NCI-H524 (cell line): ENCODE measurements at places on chromosomes 12 and 14.

GRCh38 chr14:98623788-98624415 is 648.1 kb downstream of the BCL11B start:
- DNase-seq, result no peak

GRCh38 chr14:81509321-81509720 is 24.3 kb downstream of the SEL1L start:
- no peak for DNase-seq

DNA sequence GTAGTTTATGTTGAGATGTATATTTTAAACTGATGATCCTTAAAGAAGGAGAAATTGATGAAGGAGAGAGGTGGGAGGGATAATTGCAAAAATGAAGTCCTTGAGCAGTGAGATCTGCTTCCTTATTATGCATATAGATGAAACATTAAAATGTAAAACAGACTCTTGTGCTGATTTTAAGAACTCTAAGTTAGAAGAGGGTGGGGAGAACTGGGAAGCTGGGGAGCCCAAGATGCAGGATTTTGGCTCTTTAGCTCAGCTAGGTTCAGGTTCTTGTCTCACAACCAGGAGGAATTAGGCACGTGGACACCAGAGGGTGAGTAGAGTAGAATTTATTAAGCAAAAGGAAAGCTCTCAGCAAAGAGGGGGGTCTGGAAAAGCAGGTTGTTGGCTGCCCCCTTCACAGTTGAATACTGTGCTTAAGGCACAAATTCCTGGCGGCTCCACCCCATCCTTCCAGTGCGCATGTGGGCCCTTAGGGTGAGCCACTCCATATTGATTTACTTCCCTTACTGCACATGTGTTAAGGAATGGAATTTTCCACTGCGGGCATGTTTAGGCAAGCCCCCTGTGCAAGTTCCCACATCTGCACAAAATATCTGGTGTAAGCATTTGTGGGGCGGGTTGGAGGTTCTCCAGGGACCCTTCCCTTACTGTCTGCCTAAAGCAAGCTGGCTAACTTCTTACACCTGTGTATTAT is 141.9 kb downstream of the BICD1 start:
- no peak for DNase-seq

- no peak for DNase-seq
These were observed 357.7 kb downstream of the BCAT1 start for GRCh38 chr12:24591079-24591626.

DNA sequence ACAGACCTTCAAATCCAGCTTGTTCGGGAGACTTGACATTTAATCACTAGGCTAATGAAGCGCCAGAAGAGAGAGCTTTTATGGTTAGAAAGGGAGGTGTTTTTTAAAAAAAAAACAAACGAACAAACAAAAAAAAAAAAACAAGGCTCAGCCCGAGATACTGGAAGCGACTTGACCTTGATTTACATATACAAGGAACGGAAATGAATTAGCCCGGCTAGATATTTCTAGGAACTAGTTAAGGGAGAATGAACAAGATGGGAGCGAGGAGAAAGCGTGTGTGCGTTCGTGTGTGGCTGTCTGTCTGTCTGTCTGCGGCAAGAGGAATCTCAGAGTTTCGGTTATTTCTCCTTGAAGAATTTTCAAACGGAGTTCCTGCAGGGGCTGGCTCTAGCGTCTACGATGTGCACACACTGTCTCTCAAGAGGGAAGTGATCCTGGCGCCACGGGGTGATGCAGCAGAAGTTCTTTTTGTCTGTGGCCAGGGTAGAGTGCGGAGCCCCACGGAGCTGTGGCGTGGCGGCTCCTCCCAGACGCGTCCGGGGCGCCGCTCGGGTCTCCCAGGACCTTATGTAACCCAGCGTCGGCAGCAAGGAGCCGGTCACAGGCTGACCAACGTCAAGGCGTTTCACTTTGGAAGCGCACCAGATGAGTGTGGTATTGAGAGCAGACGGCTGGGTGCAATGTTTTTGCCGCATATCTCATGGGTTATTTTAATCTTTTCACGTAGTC is 18.8 kb downstream of the SOCS2 start:
- DNase-seq, result peak; percentile 14

- no peak for DNase-seq
These were observed 2.0 kb upstream of the P3H3 start for GRCh38 chr12:6826125-6826733.

GRCh38 chr14:102096569-102097188 is 9.8 kb upstream of the HSP90AA1 start:
- peak; percentile 90 for DNase-seq

- DNase-seq, result no peak
These were observed 16.2 kb downstream of the ADIPOR2 start for GRCh38 chr12:1707051-1707450.

- DNase-seq, result no peak
These were observed 97.8 kb downstream of the ETNK1 start for GRCh38 chr12:22722779-22723178.

DNA sequence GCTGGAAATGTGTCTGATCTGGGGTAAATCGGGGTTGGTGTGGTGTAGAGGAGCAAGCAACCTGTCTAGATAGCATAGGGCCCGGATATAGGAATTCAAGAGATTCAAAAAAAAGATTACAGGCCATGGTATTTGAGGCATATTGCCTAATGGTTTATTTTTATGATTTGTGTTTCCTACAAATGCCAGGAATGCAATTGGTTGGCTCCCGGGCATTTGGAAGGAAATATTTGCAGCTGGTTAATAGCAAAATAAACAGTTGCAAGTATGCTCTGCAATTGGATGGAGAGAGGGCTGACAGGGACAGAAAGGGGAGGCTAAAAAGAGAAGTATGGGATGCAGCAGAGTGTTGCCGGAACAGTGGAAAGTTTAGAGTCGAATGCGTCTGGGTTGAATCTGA is 315.6 kb upstream of the ATP2B1 start:
- no peak for DNase-seq

GRCh38 chr14:24146978-24147760 is at the start of gene RNF31:
Gene RNF31, plus strand, starts transcription at chr14:24147498. Its CDS starts 201 bp downstream, at chr14:24147699.
- peak; percentile 100 for DNase-seq

- DNase-seq, result no peak
These were observed 169.4 kb downstream of the FOXN3 start for GRCh38 chr14:89247457-89248122.

- no peak for DNase-seq
These were observed 32.0 kb upstream of the SPPL3 start for GRCh38 chr12:120936197-120936596.

DNA sequence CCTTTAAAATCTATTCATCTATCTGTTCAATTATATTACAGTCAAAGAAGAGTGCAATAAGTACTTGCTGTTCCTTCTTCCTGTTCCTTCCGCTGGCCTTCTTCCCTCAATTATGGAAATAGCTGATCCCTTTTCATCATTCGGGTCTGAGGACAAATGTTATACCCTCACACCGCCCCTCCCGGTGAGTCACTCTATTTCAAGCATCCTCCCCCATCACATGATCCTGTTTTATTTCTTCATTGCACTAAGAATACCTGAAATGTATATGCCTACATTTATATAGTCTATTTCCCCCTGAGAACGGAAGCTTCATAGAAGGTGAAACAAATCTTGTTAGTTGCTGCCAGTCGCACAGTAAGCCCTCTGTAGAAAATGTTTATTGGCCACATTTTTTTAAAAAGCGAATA is 2.5 kb downstream of the SLC38A1 start:
- peak; percentile 64 for DNase-seq

GRCh38 chr12:116528498-116528897 is 30.7 kb upstream of the MAP1LC3B2 start:
- DNase-seq, result no peak

DNA sequence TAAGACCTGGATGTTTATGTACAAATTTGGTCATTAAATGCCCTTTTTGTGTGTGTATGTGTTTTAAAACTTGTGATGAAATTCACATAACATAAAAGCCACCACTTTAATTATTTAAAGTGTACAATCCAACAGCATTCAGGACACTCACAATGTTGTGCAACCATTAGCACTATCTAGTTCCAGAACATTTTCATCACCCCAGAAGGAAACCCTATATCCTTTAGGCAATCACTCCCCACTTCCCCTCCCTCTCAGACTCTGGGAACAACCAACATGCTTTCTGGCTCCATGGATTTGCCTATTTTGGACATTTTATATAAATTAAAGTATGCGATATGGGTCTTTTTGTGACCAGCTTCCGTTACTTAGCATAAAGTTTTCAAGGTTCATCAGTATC is 124.6 kb downstream of the TTC7B start:
- DNase-seq, result no peak

GRCh38 chr14:104549536-104550339 is 29.8 kb upstream of the C14orf180 start:
- no peak for DNase-seq

GRCh38 chr12:25932971-25933370 is 25.5 kb upstream of the RASSF8 start:
- DNase-seq, result peak; percentile 18

GRCh38 chr12:104494793-104495158 is 38.0 kb downstream of the CHST11 start:
- no peak for DNase-seq

- DNase-seq, result no peak
These were observed 8.6 kb upstream of the CD27 start for GRCh38 chr12:6435961-6436715.

- no peak for DNase-seq
These were observed 703 bp downstream of the HIGD1C start for GRCh38 chr12:50953047-50953446.

DNA sequence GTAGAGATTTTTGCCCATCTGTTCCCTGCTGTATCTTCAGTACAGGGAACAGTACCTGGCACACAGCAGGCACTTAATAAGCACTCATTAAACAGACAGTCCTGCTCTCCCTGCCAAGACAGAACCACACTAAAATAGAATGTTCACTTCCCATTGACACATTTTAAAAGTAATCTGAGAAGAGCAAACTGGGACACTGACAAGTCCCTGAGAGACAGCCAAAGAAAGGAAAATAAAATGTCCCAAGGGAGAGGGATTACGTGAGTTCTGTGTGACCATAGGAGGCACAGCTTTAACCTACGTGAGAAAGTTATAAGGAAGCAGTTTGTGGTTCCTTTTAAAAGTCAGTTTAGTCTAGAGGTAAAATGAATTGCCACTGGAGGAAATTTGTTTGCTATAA is 43.9 kb upstream of the SYCP3 start:
- no peak for DNase-seq

GRCh38 chr12:1013618-1014489 is 22.8 kb downstream of the ERC1 start:
- no peak for DNase-seq

- DNase-seq, result no peak
These were observed 3.4 kb downstream of the CHST11 start for GRCh38 chr12:104460041-104460719.

DNA sequence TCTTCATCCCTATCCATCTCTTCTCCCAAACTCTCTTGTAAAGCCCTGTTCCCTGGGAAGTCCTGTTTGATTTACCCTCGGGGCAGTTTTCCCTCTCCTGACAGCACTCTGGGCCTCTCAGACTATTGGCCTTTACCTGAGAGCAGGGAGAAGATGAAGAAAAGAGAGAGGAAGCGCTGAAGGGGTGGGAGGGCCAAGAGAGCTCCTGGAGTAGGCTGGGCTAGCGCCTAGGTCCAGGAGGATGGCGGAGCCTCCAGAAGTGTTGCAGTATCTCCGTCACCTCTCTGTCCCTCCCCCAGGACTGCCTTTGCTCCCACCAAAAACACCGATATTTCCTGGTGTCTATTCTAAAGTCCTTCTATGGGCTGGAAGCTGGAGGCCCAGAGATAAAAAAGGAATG is 5.7 kb upstream of the IGFBP6 start:
- no peak for DNase-seq

- DNase-seq, result no peak
These were observed 619.9 kb downstream of the AACS start for GRCh38 chr12:125684968-125685790.

DNA sequence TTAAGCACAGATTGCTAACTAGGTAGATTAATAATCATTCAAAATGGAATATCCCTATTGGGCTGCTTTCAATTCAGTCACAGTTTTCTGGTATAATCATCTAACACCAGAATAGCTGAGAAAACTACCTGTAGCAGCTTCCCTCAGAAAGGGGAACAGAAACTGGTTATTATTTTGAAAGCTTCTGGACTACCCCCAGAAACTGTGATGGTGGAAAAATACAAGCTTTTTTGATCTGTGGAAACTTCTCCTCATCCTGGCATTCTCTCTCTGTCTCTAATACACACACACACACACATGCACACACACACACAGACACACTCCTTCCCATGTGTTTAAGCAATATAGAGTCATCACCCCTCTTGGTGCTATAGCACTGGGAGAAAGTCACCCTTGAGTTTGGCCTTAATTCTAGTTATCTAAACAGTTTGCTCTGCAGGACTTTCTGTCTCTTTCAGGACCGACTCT is 251.5 kb upstream of the LMO3 start:
- no peak for DNase-seq

- no peak for DNase-seq
These were observed 461.4 kb upstream of the SYT1 start for GRCh38 chr12:78403136-78403535.

GRCh38 chr12:96242597-96242996 is 48.4 kb downstream of the ELK3 start:
- DNase-seq, result no peak

GRCh38 chr12:62793256-62794217 is 141.4 kb downstream of the PPM1H start:
- peak; percentile 96 for DNase-seq
